Fibroblast of lung (primary cell): ENCODE measurements at places on chromosomes 4 and X. TPM values are rescaled to one million over a fixed set of nuclear protein-coding genes. Genes with fewer than 3 reads are reported as not detected.

The PLAC1 gene
- 0.17 and 0.26 TPM in 2 replicates for total RNA-seq

The PAGE2B gene
- total RNA-seq, result not detected in 2 replicates

The INTS12 gene
- total RNA-seq, result 19.0 and 24.9 TPM in 2 replicates

The RHOXF2B gene
- total RNA-seq, result not detected in 2 replicates

The TCEAL1 gene
- total RNA-seq, result 35.5 and 37.5 TPM in 2 replicates

The TBX22 gene
- not detected in 2 replicates for total RNA-seq

The USP51 gene
- total RNA-seq, result 1.3 TPM in 2 replicates

The PCDH19 gene
- under 0.01 and 0.26 TPM in 2 replicates for total RNA-seq

DNA sequence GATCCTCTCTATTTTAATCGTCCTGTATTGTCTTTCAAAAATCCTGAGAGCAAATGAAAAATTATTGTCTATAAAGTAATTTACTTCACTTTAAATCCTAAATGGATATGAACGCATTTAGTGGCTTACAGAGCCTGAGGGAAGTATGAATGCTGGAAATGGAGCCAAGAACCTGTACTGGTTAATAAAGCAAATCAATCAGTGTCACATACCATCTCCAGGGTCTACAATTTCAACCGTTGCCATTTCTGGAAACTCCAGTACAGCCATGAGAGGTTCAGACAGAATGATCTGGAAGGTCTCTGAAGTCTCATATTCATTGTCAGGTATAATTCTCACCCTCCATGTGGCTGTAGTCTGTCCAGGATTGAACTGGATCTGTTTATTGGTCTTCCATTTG is 76.6 kb downstream of the FREM3 start:
- H3K36me3 ChIP-seq, result no peaks in the 10 kb centered on the region
- no peaks in the 10 kb centered on the region for H3K4me1 ChIP-seq
- H3K27me3 ChIP-seq, result no peaks in the 10 kb centered on the region
- H3K27ac ChIP-seq, result no peak overlapping the region
- H3K4me3 ChIP-seq, result no peak overlapping the region
- no peak for DNase-seq

DNA sequence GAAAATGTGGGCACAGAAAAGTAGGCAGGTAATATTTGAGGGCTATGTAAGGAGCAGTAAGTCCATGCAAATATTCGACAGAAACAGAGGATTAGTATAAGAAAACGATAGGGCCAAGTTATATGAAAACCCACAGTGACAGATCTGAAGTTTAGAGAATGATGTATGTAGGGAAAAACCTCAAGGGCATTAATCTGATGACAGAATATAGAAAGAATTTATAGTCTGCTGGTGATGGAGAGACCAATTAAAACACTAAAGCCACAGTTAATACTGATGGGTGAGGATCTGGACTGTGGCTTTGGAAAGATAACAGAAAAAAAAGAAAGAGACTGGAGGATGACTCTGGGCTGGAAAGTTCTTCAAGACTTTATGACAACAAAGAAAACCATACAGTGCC is 169.7 kb downstream of the PALLD start:
- no peak overlapping the region for H3K27ac ChIP-seq
- no peaks in the 10 kb centered on the region for H3K36me3 ChIP-seq
- no peaks in the 10 kb centered on the region for H3K4me1 ChIP-seq
- no peak overlapping the region for H3K4me3 ChIP-seq

- no peak overlapping the region for H3K27ac ChIP-seq
- H3K27me3 ChIP-seq, result no peaks in the 10 kb centered on the region
- no peaks in the 10 kb centered on the region for H3K36me3 ChIP-seq
- no peak for DNase-seq
- H3K4me3 ChIP-seq, result no peak overlapping the region
- H3K4me1 ChIP-seq, result no peaks in the 10 kb centered on the region
These were observed 45.8 kb upstream of the BBS12 start for GRCh38 chr4:122686691-122687090.

GRCh38 chrX:152845618-152846240 is 14.9 kb downstream of the NSDHL start:
- no peak overlapping the region for H3K27ac ChIP-seq
- no peak for DNase-seq
- H3K36me3 ChIP-seq, result no peaks in the 10 kb centered on the region
- H3K4me3 ChIP-seq, result no peak overlapping the region

DNA sequence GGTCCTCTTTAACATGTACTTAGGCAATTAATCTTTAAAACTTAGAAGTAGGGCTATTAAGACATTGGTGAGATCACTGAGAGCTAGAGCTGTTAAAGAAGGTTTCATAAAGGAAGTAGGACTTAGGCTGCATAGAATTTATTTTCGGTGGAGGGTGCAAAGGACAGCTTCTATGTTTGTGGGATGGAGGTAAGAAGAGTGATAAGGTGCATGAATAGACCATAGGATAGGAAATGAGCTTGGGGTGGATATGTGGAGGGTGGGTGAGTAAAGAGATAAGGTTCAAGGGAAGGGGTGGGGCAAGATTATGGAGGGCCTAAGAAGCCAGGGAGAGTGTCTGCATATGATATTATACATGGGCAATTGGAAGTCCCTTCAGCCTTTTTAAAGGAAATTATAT is 15.9 kb downstream of the RTL9 start:
- H3K4me1 ChIP-seq, result no peaks in the 10 kb centered on the region
- no peak for DNase-seq

- H3K4me1 ChIP-seq, result no peaks in the 10 kb centered on the region
- H3K27me3 ChIP-seq, result no peaks in the 10 kb centered on the region
- H3K27ac ChIP-seq, result no peak overlapping the region
- H3K36me3 ChIP-seq, result no peaks in the 10 kb centered on the region
- no peak for DNase-seq
These were observed 50.8 kb downstream of the GRIA2 start for GRCh38 chr4:157271166-157271869.

DNA sequence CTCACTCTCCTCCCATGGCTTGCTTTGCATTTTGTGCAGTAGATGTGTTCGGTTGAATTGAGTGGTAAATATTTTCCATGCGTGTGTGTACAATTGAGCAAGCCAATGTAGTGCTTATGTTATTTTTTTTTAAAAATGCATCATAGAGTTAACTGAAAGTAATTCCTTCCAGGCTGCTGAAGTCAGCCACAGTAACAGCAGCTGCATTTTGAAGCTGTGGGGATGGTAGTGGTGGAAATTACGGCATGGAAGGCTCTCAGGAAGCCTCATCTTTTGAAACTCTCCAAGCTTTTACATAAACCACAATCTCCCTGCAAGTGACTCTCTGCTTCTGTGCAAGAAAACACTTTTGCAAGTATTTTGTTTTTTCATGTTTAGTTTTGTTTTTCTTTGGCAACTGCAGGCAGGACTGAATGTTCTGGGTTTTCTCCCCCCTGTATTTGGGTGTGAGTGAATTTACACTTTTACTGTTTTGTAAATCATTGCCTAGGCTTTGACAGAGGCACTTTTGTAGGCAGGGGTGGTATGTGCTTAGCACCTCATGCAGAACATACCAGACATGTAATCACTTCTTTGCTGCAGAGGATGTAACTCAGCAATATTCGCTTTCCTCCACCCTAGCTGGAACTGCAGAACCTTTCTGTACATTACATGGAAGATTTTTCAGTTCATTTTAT is 56.2 kb downstream of the LRRC66 start:
- H3K27me3 ChIP-seq, result no peaks in the 10 kb centered on the region
- no peaks in the 10 kb centered on the region for H3K4me1 ChIP-seq
- no peak overlapping the region for H3K27ac ChIP-seq
- no peaks in the 10 kb centered on the region for H3K36me3 ChIP-seq

- no peak overlapping the region for H3K27ac ChIP-seq
- H3K4me1 ChIP-seq, result no peaks in the 10 kb centered on the region
- H3K27me3 ChIP-seq, result peaks cover 7% of the 10 kb centered on the region
- DNase-seq, result no peak
- H3K36me3 ChIP-seq, result no peaks in the 10 kb centered on the region
- no peak overlapping the region for H3K4me3 ChIP-seq
These were observed 124.3 kb upstream of the TRIM2 start for GRCh38 chr4:153079857-153080391.

- H3K4me1 ChIP-seq, result peaks cover 32% of the 10 kb centered on the region
- DNase-seq, result peak; percentile 75
- H3K27ac ChIP-seq, result peak overlapping the region; percentile 92
- no peaks in the 10 kb centered on the region for H3K27me3 ChIP-seq
- no peaks in the 10 kb centered on the region for H3K36me3 ChIP-seq
These were observed 31.0 kb upstream of the FGF5 start for GRCh38 chr4:80235451-80235850.

DNA sequence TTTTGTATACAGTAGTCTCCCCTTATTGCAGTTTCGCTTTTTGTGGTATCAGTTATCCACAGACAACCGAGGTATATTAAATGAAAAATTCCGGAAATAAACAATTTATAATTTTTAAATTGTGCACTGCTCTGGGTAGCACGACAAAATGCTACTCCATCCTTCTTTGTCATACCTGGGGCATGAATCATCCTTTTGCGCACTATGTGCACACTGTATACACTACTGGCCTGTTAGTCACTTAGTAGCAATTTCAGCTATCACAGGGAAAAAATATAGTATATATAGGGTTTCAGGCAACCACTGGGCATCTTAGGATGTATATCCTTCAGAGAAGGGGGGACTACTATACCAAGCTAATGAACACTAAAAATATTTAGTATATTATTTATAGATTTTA is 198.8 kb upstream of the FAT4 start:
- no peaks in the 10 kb centered on the region for H3K4me1 ChIP-seq
- no peaks in the 10 kb centered on the region for H3K27me3 ChIP-seq
- H3K27ac ChIP-seq, result no peak overlapping the region
- DNase-seq, result peak; percentile 73
- H3K4me3 ChIP-seq, result no peak overlapping the region
- H3K36me3 ChIP-seq, result no peaks in the 10 kb centered on the region

- H3K36me3 ChIP-seq, result no peaks in the 10 kb centered on the region
- H3K4me3 ChIP-seq, result no peak overlapping the region
- peaks cover 13% of the 10 kb centered on the region for H3K27me3 ChIP-seq
- no peak overlapping the region for H3K27ac ChIP-seq
These were observed 23.7 kb upstream of the HMX1 start for GRCh38 chr4:8895295-8895694.

DNA sequence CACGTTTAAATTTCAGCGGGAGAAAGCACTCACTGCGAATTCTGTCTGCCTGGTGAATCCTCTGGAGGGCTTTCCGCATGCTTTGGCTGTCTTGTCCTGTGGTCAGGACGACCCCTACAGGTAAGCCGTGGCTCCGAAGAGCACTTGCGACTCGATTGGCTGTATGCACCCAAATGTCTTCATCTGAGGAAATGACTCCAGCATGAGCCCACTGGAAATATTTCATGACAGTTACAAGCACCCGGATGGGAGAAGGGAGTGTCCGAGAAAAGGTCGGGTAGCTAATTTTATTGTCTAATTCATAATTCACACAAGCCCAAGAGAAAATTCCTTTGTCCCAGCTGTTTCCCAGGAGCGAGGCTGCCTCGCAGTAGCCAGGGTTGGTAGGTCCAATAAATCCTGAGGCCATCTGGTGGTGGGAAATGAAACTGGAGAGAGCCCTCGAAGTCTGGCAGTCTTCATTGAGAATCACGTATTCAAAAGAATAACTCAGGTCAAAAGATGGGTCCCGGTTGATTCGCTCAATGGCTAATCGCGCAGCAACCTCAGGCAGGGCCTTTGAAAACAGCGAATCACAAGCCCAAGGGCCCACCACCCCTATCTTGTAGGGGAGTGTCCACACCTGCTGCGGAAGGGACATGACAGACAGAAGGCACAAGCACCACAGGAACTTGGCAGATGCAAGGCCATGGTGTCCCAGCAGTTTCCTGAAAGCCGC is 6.6 kb downstream of the GUCY2F start:
- H3K4me3 ChIP-seq, result no peak overlapping the region
- H3K36me3 ChIP-seq, result no peaks in the 10 kb centered on the region
- no peaks in the 10 kb centered on the region for H3K27me3 ChIP-seq
- no peaks in the 10 kb centered on the region for H3K4me1 ChIP-seq
- peak; percentile 39 for DNase-seq

- no peaks in the 10 kb centered on the region for H3K36me3 ChIP-seq
- no peak overlapping the region for H3K27ac ChIP-seq
- H3K4me1 ChIP-seq, result no peaks in the 10 kb centered on the region
- peak; percentile 0 for DNase-seq
- H3K27me3 ChIP-seq, result no peaks in the 10 kb centered on the region
- no peak overlapping the region for H3K4me3 ChIP-seq
These were observed 115.7 kb upstream of the ZXDA start for GRCh38 chrX:58025979-58026378.
